ENCODE measurements at places on chromosomes 11 and 22.

DNA sequence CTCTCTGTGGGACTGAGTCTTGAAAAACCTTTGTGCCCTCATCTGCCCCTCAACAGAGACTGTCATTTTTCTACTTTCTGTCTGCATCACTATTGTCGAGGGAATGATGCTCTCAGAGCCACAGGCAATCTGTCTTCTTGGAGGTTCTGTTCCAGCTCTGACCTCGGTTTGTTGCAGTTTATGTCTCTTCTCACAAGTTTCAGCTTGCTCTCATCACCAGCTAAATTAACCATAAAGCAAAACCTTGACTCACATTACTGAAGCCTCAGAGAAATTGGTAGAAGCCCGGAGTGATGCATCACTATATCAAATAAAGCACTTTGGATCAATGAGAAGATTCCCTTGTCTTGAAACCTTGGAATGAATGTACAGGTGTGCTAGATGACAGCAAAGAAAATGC is 60.6 kb upstream of the BLID start:
- no peak for DNase-seq

- DNase-seq, result no peak
Measured at GRCh38 chr22:20028855-20029549, 8.1 kb downstream of the TANGO2 start.

- DNase-seq, result peak; percentile 93
Measured at GRCh38 chr11:133947321-133947756, 9.4 kb downstream of the IGSF9B start.

DNA sequence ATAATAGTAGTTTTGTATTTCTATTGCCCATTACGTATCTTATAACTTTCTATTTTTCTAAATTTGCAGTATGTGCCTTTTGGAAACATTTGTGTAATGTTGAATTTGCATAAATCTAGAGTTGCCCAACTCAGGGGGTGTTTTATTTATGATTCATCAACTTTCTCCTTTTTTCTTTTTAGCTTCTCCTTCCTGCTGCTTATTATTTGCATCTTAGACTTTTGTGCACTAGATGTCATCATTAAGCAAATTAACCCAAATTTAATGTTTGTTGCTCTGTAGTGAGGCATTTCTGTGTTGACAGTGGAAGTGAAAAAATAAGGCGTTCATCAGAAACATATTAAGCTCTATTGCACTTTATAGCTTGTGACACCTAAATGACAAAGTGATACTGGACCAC is 56.2 kb upstream of the ZBED5 start:
- no peak for DNase-seq

DNA sequence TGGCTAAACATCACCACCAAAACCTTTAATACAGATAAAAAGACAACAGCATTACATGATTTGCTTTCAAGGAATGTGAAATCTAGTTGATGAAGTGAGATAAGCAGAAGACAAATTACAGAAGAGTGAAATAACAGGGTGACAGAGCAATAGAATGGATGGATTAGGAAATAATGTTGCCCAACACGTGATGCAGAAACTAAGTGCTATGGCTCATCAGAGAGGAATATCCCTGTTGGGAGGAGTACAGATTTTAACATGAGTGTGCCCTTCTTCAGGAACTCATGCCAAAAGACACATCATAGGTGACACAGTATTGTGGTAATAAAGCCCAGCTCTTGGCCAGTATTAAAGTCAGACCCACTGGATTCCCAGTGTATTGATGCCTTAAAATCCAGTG is 176.6 kb upstream of the RAG2 start:
- DNase-seq, result no peak

- DNase-seq, result no peak
Measured at GRCh38 chr22:28904211-28904896, 21.0 kb downstream of the ZNRF3 start.

GRCh38 chr11:26930518-26931247 is 63.2 kb upstream of the FIBIN start:
- no peak for DNase-seq

DNA sequence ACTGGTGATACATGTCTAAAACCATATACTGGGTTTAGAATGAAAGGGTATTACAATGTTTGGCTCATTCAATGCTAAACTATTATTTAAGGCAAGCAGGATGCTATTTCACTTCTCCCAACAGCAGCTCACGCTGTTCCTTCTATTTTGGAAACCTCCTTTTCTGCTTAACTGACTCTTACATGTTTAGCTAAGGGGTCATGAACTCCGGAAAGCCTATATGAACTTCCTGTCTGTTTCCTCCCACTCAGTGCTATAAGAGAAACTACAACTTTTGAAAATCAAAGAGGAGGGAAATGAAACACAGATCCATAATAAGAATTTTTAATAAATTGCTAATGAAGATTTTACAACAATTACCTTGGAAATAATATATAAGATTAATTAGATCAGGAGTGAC is 30.9 kb downstream of the SLC36A4 start:
- no peak for DNase-seq

- DNase-seq, result no peak
Measured at GRCh38 chr11:115784796-115785521, 280.7 kb upstream of the CADM1 start.

DNA sequence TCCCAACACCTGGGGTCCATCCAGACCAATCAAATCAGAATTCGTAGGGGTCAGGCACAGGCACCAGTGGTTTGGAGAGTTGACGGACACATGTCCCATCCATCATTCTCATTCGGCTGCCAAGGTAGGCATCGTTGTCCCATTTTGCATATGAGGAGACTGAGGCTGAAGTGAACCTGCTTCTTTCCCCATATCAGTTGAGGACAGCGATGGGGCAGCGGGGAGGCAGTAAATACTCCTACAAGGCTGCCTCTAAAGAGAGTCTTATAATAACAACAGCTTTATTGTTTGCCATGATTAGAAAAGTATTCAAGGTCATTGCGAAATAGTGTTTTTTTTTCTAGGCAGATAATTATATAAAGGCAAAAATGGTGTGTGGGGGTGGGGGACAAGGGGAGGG is 1.6 kb upstream of the BEST1 start:
- no peak for DNase-seq

- DNase-seq, result no peak
Measured at GRCh38 chr11:75387736-75388294, 11.5 kb upstream of the RPS3 start.

DNA sequence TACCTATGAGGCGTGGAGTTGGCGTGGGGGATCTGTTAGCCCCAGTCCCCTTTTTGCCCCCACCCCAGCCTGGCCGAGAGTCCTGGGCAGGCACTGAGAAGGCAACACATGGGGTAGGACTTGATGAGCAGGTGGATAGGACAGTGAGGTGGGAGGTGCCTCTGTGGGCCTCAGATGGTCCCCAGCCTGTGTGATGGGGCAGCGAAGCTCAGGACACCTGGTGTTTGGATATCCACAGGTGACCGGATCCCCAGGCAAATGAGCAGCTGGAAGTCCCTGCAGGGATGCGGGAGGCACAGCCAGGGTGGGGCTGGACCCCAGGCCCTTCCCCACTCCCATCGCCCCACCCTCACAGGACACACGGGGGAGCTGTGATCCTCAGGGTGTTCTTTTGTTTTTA is 9.7 kb downstream of the FBLN1 start:
- DNase-seq, result no peak

GRCh38 chr11:34721646-34722045 is 100.8 kb downstream of the EHF start:
- no peak for DNase-seq

- peak; percentile 22 for DNase-seq
Measured at GRCh38 chr11:119055901-119056300, 1.1 kb downstream of the HYOU1 start.

- no peak for DNase-seq
Measured at GRCh38 chr11:64744544-64745188, 724 bp upstream of the RASGRP2 start.

- DNase-seq, result no peak
Measured at GRCh38 chr22:33918676-33919365, 1.5 kb downstream of the LARGE1 start.

DNA sequence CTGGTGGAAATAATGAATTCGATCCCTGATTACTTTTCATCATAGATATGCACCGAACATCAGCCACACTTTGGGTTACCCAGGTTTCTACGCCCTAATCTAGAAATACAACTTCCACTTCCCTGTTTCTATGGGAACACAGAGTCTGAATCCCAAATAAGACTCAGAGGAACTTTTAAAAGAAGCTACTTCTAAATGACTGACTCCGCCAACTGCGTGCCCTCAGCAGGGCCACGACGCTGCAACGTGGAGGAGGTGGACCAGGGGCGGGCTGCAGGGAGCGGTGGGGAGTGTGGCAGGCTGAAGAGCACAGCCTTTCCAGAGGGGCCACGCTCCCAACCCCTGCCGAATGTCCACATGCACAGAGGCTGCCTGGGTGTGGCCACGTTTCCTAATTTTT is 304.0 kb downstream of the SHANK2 start:
- DNase-seq, result no peak

DNA sequence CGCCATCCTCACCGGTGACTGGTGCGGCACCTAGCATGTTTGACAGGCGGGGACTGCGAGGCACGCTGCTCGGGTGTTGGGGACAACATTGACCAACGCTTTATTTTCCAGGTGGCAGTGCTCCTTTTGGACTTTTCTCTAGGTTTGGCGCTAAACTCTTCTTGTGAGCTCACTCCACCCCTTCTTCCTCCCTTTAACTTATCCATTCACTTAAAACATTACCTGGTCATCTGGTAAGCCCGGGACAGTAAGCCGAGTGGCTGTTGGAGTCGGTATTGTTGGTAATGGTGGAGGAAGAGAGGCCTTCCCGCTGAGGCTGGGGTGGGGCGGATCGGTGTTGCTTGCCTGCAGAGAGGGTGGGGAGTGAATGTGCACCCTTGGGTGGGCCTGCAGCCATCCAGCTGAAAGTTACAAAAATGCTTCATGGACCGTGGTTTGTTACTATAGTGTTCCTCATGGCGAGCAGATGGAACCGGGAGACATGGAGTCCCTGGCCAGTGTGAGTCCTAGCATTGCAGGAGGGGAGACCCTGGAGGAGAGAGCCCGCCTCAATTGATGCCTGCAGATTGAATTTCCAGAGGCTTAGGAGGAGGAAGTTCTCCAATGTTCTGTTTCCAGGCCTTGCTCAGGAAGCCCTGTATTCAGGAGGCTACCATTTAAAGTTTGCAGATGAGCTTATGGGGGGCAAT is 1.1 kb downstream of the NEAT1 start:
- no peak for DNase-seq

- peak; percentile 17 for DNase-seq
Measured at GRCh38 chr11:36818410-36818809, 220.4 kb upstream of the RAG2 start.

DNA sequence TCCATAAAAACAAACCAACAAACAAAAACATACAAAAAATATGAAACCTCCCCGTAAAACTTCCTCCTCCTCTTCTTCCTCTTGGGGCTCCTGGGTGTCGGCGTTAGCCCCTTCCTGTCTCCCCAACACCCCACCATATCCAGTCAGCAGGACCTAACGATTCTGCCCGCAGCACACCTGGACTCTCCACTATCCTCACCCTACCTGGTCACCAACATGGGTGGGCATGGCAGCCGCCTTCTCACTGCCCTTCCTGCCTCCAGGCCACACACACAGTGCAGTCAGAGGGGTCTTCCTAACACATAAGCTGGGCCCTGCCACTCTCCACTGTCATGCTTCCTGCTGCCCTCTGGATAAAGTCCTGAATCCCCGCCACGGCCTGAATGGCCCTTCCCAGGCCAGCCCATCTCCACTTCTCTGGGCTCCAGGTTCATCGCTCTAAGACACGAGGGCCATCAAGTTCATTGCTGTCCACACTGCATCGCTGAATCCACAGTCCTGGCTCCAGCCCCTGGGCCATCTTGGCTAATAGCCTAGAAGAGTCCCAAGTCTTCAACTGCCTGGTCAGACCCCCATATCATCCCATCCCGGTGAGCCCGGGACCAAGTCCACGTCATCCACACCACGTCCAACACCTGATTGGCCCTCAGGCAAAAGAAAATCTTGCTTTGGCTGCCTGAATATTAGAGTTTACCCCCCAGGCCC is 76.2 kb downstream of the IGLL1 start:
- DNase-seq, result no peak

GRCh38 chr11:2891326-2892214 is 6.0 kb upstream of the CDKN1C start:
- peak; percentile 53 for DNase-seq

GRCh38 chr11:35798983-35799382 is 136.4 kb downstream of the TRIM44 start:
- no peak for DNase-seq

- no peak for DNase-seq
Measured at GRCh38 chr11:61369372-61370348, 7.5 kb downstream of the TMEM138 start.

GRCh38 chr11:9357041-9357440 is 27.4 kb upstream of the IPO7 start:
- DNase-seq, result no peak

DNA sequence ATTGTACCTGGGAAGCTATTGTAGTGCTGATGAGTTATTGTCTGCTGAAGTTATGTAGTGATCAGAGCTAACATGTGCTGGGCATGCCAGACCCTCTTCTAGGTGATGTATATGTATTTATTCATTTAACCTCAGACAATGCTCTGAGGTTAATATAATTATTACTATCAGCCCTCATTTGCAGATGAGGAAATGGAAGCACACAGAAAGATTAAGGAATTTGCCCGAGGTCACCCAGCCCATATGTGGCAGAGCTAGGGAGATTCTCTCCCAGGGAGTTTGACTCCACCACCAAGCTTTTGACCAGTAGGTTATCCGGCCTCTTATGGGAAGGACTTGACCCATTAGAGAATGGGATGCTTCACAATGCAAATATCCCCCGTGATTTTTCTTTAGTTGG is 114.2 kb upstream of the NAV2 start:
- DNase-seq, result no peak
